ENCODE measurements at places on chromosomes 3 and 15.

GRCh38 chr15:39501366-39502081 is 79.4 kb upstream of the THBS1 start:
- DNase-seq, result no peak

DNA sequence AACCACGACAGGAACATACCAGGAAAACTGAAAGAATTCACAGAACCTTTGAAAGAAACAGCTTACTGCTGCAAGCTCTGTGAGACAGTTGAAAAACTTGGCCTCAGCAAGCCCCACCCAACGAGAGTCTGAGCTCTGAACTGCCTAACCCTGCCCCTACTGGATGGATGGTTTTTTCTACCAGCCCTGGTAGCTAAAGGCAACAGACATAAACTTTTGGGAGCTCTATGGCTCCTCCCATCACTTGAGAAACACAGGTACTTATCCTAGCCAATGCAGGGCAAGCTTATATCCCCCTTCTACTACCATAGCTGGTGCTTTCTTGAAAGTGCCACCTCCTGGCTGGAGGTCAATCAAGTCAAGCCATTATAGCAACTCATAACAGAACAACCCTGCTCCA is 471.8 kb downstream of the GRM7 start:
- DNase-seq, result no peak

DNA sequence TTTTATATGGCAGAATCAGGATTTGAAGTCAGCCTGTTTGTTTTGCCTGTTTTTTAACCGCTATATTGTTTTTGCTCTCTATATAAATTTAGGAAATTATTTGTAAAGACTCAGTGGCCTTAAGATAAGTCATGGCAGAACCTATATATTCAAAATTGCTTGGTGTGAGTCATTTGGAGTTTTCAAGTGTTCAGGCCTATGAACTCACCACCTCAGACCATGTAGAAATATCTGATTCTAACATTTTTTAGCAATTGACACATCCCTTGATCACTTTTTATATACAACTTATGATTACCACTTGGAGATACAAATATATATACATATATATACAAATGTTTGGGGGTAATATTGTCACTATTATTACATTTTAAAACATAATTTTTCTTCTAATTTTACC is 95.7 kb downstream of the VGLL3 start:
- no peak for DNase-seq

GRCh38 chr15:68503791-68504680 is 72.1 kb upstream of the ITGA11 start:
- DNase-seq, result no peak

DNA sequence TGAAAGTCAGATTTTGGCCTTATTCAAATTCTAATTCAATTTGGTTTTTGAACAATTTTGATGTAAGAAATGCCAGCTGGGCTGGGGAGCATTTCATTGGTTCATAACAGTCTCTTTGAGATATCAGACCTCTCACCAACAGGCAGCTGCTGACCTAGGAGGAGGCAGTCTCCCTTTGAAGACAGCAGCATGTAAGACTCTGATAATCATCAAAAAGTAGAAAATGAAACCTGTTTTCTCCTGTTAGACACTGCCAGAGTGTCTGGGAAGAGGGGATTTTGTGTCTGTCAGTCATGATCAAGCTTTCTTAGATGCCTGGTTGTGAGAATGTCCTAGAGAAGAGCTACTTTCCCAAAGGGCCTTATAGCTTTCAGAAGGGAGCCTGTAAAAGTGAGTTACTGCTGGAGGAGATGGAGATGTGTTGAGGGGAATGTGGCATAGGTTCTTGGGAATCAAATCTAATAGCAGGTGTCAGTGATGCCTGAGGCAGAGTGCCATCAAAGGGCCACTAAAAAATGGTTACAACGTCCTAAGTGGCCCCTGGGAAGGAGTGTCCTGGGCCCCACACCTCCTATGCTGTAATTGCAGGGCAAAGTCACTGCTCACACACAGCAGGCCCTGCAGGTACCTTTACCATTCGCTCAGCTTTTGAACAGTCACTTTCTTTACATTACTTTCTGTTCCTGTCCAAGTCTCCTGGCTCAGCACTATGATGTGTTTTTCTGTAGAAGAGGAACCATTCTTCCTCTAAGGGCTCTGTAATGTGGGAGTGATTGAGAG is 43.1 kb downstream of the FSTL1 start:
- no peak for DNase-seq

- peak; percentile 66 for DNase-seq
Observed at GRCh38 chr3:193605876-193606275, 12.9 kb downstream of the OPA1 start.

GRCh38 chr3:124834723-124835718 is 52.1 kb downstream of the ITGB5 start:
- DNase-seq, result peak; percentile 68

DNA sequence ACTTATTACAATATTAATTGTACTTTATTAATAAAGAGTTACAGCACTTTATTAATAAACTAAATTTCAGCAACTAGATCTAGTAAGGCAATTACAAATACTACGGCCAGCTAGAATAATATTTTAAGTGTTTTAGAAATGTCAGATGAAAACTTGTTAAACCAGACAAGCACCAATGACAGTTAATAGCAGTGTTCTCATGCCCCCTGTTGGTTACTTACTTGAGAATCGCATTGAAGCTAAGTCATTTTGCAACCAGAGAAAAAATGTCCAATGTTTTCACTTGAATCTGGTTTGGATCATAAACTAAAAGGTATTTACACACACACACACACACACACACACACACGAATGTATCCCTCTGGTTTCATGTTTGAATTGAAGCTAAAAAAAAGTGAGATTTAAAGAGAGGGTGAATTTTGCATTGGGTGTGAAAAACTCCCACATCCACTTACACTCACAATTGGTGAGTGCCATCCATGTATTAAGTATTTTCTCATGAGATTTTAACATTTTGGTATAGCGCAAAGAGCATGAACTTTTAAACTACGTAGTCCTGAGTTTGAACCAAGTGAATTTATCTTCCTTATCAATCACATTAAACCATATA is 347.7 kb downstream of the ZBBX start:
- no peak for DNase-seq

DNA sequence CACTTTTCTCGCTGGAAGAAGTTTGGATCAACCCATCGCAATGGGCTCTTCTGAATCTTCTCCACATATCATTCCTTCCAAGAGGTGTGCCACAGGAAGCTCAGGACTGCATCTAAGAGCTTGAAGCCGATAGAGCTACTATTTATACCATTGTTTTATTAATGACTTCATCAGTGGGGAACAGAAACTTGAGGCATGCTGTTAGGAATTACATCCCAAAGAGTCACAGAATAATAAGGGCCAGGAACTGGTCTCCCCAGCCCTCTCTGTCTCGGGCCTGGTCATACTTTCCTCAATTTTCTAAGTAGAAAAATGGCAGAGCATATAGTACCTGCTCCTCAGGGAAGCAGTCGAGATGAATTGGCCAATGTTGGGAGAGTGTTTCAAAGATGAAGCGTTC is 16.9 kb upstream of the C15orf61 start:
- no peak for DNase-seq

DNA sequence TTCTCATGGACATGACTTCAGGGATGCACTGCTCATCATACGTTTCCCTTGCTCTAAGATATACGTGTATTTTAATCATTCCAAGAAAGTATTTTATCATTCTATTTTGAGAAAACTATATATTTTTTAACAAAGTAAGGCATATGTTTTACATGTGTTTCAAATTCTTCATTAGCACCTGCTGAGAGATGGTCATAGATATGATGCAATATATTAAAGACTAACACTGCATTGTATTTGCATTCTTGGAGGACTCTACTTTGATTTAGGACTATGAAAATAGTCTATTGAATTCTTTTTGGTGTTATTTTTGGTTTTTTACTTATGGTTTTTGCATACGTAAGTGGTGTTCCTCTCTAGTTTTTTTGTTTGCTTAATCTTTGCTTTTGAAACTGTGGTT is 54.2 kb upstream of the MTMR10 start:
- DNase-seq, result no peak

GRCh38 chr3:182837855-182838454 is 44.7 kb downstream of the ATP11B start:
- DNase-seq, result no peak

DNA sequence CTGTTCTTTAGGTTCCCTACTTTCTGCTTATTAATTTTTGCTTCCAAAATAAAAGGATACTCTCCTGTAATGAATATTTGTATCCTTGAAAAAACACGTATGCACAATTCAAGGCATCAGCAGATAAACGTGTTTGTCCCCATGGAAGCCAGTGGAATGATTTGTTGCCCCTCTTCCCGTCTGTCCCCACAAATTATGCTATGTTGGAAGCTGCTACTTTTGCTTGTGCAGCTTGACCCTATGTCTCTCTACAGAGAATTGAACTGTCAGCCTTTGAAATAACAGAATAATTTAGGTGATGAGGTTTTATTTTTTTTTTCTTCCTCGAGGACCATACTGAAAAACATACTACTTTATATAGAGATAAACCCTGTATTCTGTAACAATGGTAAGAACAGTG is 401.5 kb upstream of the GOLIM4 start:
- no peak for DNase-seq

GRCh38 chr3:54056521-54056920 is 65.8 kb upstream of the CACNA2D3 start:
- no peak for DNase-seq

GRCh38 chr3:40299721-40300335 is 9.7 kb upstream of the EIF1B start:
- DNase-seq, result no peak

DNA sequence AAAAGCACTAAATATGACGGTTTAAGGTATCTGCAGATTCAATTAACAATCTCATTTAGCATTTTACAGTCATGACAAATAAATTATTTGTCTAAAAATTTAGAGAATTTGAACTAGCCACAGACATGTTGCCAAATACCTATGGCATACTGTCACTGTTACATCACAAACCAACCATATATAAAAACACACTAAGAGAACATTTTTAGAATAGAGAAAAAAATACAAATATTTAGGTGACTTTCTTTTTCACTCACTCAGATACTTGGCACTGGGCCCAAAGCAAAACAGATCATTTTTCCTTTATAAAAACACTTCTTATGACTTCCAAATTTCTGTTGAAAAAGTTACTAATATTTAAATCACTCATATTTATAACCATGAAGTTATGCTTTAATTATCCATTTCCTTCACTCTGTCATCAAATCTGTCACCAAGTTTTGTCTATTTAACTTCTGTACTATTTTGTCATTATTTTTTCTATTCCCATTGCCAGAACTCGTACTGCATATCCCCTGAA is 644.7 kb downstream of the OTOL1 start:
- no peak for DNase-seq

GRCh38 chr15:48494631-48495030 is 150.9 kb downstream of the FBN1 start:
- DNase-seq, result no peak

- peak; percentile 96 for DNase-seq
Observed at GRCh38 chr3:141738022-141738890, at the start of gene RNF7. RNF7 (plus strand) TSS chr3:141738298; CDS start chr3:141738342, 44 bp downstream.

DNA sequence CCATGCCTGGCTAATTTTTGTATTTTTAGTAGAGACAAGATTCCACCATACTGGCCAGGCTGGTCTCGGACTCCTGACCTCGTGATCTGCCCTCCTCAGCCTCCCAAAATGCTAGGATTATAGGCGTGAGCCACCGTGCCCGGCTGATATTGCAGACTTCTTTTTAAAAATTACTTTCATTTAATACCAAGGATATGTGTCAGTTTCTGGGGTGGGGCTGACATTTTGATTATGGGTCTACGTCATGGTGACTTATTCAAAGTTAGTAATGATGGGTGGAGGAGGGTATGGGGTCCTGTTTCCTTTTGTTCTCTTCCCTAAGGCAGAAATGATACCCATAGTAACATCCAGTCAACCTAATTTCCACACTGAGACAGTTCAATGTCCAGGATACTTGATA is 34.7 kb downstream of the GBE1 start:
- no peak for DNase-seq
